CD4-positive, alpha-beta T cell treated with Interleukin-2 at 100 ng/mL for 4 hours (primary cell): ENCODE measurements at places on chromosomes 12 and 14.

GRCh38 chr12:127363392-127363791 is 903.6 kb upstream of the TMEM132C start:
- no peak for DNase-seq

DNA sequence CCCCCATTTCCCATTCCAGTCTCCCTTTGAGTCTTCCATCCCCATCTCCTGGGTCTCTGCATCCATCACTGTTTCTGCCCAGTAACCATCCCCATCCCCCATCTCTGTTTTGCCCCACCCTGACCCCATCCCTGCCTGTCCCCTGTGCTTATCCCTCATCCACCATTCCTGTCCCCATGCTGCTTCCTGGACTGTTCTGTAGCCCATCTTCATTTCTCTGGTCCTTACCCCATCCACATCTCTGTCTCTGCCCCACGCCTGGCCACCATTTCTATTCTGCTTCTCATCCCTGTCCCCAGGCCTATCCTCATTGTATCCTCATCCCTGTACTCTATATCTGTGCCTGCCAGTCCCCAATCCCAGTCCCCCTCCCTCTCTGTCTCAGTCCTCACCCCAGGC is 4.2 kb downstream of the NXPH4 start:
- no peak for DNase-seq

- no peak for DNase-seq
Observed at GRCh38 chr14:89348722-89349121, 68.3 kb downstream of the FOXN3 start.

DNA sequence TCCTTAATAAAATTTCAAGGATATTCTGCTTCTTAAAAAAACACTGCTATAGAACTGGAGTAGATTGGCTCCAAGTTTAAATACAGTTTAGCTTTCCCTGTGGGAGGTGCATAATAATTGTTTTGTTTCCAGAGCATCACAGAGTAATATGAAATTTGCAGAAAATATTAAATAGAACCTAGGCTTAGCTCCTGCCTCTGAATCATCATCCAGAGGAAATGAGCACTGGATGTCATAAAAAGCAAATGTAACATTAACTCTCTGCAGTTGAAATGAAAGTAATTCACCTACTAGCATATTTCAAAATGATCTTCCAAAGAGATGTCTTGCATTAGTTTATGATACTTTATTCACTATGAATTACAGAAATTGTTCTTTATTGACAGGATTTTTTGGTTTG is 769.8 kb downstream of the C12orf50 start:
- no peak for DNase-seq

DNA sequence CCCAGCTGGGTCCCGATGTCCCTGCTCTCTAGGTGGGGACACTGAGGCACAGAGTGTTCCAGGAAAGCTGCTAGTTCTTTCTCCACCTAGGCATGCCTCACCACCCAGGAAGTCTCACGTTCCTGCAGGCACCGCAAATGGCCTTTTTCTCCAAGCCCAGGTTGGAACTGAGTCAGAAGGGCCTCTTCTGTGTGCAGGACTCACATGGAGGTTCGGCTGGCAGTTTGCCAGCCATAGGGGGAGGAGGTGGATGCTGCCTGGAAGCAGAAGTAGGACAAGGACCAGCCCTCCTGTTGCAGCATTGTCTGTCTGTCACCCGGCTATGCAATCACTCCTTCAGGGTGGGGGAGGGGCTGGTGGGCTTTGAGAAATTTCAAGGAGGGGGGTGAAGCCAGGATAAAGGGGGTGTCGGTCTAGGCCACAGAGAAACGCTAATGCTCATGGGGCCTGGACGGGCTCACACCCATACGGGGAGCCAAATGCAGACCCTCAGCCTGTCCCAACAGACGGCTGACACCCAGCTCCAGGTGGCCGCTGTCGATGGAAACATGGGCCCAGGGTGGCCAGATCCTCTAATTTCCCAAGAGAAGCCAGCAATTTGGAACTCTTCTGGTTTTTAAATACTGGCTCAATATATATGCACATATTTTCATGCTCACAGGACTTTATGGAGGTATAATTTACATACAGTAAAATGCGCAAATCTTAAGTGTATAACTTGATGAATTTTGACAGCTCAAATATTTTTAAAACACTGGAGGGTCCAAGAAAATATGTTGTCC is 120.5 kb downstream of the PHETA1 start:
- DNase-seq: no peak
